Stimulated activated CD8-positive, alpha-beta memory T cell treated with anti-CD3 and anti-CD28 coated beads, Interleukin-4, amount 100 ng/mL, for 4 hours (primary cell): ENCODE measurements at places on chromosomes 1 and 21.

DNA sequence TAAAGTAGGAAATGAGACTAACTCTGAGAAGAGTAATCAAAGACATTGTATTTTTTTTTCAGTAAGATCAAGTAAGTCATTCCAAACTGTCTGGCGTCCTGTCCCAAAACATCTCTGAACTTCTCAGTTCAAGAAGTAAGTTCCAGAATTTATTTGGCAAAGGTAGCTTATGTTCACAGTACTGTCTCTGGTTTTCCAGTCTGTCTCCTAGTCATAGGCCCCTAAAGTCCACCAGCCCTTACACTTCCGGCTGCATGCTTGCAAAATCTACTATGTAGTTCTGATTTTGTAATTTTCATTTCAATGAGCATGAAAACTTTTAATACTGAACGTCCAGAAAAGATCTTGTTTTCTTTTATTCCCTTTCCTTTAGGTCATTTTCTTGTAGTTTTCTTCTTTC lies 61.4 kb upstream of the S1PR1 start:
- DNase-seq: no peak

DNA sequence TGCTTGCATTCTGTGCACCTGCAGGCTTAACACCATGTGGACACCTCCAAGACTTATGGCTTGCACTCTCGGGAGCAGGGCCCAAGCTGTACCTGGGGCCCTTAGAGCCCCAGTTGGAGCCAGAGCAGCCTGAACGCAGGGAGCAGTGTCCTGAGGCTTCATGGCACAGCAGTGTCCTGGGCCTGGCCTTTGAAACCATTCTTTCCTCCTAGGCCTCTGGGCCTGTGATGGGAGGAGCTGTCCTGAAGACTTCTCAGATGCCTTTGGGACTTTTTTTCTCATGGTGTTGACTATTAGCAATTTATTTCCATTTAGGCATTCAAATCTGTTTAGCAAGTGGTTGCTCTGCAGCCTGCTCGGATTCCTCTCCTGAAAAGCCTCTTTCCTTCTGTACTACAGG lies 11.0 kb downstream of the RPTN start:
- DNase-seq: no peak

DNA sequence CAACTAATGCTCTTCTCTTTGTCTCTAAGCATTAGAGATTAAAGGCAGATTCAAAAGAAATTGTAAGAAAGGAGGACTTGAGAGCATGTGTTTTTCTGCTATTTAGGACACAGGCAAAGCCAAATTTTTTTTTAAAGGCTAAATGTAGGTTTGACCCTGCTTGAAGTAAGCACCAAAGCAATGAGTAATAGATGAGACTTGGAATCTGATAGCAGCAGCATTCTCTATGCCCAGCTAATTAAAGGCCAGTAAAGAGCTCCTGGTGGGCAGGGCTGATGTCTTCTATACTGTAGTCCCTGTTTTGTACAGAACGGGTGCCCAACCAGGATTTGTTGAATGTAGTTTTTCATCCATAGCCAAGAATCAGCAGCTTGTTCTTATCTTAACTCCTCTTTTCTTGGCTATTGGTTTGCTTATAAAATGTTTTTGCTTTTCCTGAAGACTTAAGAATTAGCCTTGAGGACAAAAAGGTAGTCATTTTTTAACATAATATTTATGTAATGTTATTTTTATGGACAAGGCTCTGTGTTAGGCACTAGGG lies 179.6 kb downstream of the LMO4 start:
- no peak for DNase-seq

DNA sequence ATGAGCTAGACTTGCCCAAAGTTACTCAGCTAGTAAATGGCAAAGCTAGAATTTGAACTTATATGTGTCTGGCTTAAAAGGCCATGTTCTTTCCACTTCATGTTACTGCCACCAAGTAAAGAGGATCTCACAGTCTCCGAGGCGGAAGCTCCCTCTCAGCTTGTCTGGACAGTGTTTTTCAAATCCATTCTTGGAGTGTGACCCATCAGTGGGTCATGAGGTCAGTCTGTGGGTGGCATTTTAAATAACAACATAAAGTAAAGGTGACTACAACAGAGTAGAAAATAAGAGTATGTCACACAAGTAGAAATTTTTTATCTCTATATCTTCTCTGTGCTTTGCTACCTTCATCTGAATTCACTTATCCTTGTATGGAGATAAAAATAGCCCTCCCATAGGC lies 3.2 kb upstream of the HMGB4 start:
- DNase-seq: no peak

DNA sequence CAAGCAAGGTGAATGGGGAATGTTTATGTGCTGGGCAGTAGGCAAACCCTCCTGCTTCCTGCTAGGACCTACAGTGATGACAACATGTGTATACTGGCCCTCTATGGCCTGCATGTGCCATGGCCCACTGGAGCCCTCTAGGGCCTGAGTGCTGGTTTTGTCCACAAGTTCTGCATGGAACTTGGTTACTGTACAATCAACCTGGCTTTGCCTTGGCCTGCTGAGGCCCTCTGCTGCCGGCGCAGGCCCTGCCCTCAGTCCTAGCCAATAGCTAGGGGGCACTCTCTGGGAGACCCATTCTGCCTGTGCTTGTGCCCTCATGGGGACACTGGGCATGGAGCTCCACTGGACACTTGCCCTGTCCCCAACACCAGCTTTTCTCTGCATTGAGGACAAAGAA lies 138.6 kb upstream of the NGF start:
- no peak for DNase-seq

DNA sequence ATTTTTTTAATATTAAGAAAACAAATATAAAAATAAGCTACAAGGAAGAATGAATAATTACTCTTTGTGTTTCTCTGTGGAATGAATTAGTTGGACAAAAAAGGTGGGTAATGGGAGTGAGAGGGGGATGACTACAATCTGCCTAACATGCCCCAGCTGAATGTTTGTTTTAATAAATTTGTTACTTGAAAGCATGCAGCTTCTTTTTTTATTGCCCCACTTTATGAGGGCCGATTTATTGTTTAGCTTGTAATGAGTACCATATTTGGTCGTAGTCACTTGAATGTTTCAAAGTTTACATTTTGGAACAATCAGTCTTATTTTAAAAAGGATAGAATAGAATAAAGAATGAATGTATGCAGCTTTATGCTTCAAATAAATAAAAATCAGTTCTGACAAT lies 197.4 kb downstream of the LBR start:
- no peak for DNase-seq

DNA sequence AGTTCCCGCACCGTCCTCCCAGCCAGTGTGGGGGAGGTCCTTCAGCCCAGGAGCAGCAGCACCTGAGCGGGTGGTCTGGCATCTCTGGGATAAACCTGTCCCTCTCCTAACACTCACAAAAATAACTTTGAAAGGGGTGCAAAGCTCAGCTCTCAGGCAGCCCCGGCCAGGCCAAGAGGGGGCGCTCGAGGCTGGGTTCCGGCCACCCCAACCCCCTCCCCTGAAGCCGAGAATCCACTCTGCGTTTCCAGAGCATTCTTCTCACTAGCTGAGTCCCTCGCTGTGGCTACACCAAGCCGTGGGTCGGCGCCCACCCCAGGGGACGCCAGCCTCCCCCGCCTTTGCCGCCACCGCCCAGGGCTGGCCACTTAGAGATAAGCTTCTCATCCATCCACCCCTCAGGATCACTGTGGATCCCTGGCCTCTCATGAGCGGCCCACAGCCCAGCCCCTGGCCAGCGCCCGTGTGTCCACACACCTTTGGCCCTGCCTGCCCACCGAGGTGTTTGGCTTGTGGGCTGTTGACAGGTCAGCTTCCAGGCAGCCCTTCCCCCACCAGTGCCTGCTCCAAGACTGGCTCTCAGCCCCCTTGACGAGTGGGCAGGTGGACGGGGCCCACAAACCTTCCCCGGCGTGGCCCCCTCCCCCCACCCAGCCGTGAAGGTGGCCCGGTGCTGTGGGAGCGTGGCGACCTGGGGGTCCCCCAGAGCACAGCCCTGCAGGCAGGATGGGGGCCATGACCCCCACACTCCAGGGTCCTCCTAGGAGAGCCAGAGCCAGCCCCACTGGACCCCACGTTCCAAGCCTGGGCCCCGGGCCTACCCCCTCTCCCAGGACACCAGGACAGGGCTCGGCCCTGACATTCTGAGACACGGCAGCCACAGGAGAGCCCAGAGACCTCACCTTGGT lies 1.9 kb downstream of the FTCD start:
- DNase-seq: peak; percentile 25

GRCh38 chr1:236261898-236262297 lies 19.9 kb downstream of the ERO1B start:
- no peak for DNase-seq

GRCh38 chr1:181127898-181128453 lies 39.5 kb downstream of the IER5 start:
- DNase-seq: no peak

DNA sequence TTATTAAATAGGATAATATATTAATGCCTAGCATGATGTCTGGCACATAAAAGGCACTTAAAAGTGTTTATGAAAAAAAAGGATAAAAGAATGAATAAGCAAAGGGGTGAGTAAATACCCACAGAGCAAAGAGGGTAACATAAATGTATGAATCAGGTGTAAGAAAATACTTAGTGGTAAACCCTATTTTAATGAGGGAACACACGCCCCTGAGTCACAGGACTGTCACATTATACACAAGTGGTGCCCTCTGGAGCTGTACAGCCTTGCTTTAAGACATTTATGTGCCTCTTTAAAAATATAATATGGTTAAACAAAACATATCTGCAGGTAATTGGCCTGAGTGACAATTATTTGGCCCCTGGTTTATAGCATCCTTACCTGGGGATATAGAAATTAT lies 78.1 kb upstream of the PTBP2 start:
- DNase-seq: no peak

- no peak for DNase-seq
Measured at GRCh38 chr1:153402226-153402625, 11.4 kb upstream of the S100A8 start.

DNA sequence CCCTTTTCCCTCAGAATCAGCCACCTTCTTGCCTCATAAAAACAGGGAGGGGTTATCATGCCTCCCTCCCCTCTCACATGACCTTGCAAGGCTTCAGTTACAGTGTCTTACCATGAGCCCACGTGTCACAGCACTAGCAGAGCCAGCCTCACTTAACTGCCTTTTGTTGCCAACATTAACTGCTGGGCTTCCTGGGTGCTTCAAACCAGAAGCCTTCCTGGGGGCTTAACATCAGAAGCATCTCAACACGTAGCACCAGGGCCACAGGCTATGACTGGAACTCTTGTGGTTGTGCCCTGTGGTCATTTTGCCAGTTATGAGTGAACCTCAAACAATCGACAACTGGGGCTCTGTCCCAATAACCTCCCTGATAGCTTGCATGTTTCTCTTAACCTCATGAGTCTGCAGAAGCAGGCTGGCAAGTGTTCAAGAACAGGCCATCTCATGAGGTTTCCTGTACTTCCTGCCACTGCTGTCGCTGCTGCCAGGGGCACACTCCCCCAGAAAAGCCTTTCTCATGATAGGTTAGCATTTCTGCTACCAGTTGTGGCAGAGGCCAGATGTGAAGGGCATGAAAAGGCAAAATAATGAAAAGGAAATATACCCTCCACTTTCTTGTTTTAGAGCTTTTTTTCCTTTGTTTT lies 132.2 kb downstream of the GLUL start:
- peak; percentile 15 for DNase-seq

- no peak for DNase-seq
Measured at GRCh38 chr1:232574889-232575762, 54.8 kb downstream of the SIPA1L2 start.

DNA sequence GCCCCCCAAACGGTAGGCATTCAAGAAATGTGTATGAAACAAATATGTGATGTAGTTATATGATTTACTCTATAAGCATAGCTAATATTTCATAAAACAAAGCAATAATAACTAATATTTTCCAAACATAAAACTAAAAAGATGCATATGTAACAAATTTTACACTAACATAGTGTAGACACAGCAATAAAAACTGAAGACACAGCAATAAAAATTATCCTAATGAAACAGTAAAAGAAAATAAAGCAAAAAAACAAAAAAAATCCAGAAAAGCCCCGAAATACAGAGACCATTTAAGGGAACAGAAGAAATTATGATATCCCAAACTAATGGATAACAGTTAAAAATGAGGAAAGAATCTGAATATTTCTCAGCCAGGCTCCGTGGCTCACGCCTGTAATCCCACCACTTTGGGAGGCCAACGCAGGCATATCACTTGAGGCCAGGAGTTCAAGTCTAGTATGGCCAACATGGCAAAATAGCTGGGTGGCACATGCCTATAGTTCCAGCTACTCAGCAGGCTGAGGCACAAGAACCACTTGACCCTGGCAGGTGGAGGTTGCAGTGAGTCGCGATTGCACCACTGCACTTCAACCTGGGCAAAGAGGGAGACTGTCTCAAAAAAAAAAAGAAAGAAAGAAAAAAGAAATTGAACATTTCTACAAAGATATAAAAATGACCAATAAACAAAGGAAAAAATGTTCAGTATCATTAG lies 38.2 kb upstream of the PSMG1 start:
- DNase-seq: no peak

- DNase-seq: no peak
Measured at GRCh38 chr1:182962554-182963115, 9.7 kb upstream of the SHCBP1L start.

DNA sequence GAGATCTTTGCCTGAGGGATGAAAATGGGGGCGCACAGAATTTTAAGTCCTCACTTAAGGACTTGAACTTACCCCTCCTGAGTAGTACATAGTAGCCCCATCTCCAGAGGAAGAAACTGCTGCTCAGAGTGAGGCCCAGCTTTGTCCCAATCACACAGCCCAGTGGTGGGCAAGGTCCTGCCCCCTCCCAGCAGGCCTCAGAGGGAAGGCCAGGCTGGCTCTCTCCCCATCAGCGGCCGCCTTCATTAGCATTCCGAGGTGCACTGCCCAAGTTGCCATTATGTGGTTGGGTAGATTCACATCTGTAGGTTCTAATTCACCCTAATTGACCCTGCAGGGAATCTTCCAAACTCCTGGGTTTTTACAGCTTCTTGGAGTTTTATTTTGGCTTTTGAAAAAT lies 59.1 kb downstream of the FOXO6 start:
- DNase-seq: no peak

DNA sequence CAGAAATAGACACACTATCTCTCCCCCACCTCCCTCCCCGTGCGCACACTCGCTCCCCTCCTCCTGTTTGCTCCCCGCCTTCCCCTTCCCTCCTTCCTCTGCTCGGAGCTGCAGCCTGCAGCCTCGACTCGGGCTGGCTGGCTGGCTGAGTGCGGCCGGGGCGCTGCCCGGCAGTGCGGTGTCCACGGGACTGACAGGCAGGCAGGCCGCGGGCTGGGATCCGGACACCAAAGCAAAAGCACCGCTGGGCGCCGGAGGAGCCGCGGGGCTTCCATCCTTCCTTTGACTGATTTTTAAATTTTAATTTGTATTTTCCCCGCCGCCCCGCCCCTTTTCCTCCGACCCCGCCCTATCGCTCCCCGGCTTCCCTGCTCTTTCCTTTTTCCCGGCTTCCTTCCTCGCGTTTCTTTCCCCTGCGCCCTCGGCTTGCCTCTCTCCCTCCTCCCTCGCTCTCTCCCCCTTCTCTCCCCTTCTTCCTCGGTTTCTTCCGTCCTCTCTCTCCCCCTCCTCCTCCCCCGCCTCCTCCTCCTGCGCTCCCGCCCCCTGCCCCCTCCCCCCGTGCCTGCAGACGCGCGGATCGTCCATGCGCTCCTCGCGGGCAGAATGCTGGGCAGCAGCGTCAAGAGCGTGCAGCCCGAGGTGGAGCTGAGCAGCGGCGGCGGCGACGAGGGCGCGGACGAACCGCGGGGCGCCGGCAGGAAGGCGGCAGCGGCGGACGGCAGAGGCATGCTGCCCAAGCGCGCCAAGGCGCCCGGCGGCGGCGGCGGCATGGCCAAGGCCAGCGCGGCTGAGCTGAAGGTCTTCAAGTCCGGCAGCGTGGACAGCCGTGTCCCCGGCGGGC lies 109.4 kb downstream of the NAV1 start:
- no peak for DNase-seq

GRCh38 chr21:44337941-44338895 lies 972 bp downstream of the CFAP410 start:
- DNase-seq: no peak
